CD14-positive monocyte (primary cell): ENCODE measurements at places on chromosomes 3 and 15. TPM values are rescaled to one million over a fixed set of nuclear protein-coding genes. Genes with fewer than 3 reads are reported as not detected.

ERICH6 gene
- polyA plus RNA-seq = 0.04 TPM in 1 of 2 replicates, not detected in the other

DNA sequence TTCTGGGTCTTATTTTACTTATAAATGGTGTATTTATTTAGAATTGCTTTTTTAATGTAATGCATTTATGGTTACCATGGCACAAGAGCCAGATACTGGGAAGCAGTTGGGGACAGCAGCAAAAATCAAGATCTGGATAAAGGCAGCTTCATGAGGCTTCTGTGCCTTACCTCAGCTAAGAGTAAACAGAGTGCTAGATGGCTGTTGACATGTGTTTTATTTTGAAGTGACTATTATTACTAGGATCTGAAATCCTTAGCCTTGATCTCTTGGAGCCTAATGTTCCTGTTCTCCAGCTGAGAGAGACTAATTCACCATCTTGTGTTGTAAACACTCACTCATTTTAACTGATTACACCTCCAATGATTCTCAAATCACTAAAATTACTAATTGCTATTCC, 317.8 kb downstream of the LPP start:
- no peak for DNase-seq

- DNase-seq = no peak
These were observed 416.8 kb upstream of the GBE1 start for GRCh38 chr3:82178291-82178690.

DNA sequence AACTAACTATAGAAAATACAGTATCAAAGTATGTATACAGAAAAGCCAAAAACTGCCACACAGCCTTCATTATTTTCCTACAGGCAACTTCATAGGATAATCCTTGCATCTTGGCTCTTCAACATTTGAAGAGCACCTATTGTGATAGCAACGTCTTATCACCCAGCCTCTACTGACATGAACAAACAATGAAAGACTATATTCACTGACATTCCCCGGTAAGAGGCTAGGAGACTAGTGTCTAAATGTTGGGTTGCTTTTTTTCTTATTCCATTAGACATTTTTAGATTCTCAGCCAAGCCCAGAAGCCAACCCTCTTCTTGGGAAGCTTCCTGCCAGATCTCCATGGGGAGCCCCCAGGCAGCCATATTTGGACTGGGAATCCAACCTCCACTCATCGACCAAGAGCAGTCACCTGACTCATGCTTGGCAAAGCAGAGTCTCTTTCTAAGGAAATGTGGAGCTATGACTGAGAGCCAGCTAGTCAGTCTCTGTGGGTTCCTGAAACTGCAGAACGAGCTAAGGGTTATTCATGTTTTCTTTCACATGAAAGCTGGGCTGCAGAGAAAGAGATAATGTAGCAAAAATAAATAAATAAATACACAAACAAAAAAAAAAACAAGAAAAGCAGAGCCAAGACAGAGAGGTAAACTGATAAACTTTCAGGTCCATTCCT, 227.5 kb downstream of the MAGI1 start:
- no peak for DNase-seq

DNA sequence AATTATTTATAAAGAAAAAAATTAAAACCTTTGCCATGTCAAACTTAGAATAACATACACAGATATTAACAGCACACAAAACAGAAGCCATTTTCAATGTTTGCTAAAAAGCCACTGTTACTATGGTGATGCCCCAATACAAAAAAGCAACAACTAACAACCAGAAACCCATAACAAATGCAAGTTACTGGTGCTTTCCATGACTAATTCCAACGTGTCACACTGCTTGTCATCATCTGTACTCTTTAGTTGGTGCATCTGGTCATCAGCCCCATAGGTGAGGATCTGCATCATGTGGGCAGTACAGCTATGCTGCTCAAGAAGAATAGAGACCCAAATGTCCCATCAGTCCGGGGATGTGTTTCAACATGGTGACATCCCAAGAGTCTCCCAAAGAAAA, 52.8 kb downstream of the ATP8B4 start:
- peak; percentile 97 for DNase-seq

GRCh38 chr3:81837071-81837593, 75.7 kb upstream of the GBE1 start:
- no peak for DNase-seq

- peak; percentile 4 for DNase-seq
These were observed 271.5 kb upstream of the DCBLD2 start for GRCh38 chr3:99172736-99173657.
